ENCODE measurements at places on chromosomes 5 and 9.
A peak's percentile ranks its signal among the peaks of the same experiment; 100 is the strongest.

- no peak for DNase-seq
Observed at GRCh38 chr5:157558041-157558595, 17.5 kb downstream of the ADAM19 start.

DNA sequence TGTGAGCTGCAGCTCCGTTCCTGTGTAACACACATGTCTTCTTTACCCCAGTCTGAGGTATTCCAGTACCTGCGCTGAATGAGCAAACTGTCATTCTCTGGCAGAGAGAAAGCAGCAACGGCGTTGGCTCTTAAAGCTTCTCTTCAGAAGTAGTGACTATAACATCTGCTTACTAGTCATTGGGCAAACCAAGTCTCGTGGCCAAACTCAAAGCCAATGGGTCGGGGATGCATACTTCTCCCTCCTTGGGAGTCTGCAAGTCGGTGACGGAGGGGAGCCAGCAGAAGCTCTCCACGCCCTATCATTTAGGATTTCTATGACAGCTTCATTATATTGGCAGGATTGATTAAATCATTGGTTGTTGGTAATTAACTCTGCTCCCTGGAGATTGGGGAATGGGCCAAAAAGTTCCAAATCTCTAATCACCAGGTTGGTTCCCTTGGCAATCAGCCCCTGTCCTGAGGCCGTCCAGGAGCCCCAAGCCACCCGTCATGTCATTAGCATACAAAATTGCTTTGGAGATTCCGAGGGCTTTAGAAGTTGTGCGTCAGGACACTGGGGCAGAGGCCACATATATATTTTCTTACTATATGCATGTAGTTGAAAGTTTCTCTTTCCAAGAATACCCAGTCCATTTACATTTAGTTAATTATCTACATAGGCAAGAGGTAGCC lies 44.9 kb downstream of the ZNF354A start:
- DNase-seq, result no peak

- DNase-seq, result no peak
Observed at GRCh38 chr5:39400713-39401578, 23.8 kb downstream of the DAB2 start.

GRCh38 chr5:149044453-149045088 lies 18.3 kb downstream of the SH3TC2 start:
- DNase-seq, result no peak

- peak; percentile 47 for DNase-seq
Observed at GRCh38 chr9:135591506-135592330, 30.2 kb downstream of the PAEP start.

DNA sequence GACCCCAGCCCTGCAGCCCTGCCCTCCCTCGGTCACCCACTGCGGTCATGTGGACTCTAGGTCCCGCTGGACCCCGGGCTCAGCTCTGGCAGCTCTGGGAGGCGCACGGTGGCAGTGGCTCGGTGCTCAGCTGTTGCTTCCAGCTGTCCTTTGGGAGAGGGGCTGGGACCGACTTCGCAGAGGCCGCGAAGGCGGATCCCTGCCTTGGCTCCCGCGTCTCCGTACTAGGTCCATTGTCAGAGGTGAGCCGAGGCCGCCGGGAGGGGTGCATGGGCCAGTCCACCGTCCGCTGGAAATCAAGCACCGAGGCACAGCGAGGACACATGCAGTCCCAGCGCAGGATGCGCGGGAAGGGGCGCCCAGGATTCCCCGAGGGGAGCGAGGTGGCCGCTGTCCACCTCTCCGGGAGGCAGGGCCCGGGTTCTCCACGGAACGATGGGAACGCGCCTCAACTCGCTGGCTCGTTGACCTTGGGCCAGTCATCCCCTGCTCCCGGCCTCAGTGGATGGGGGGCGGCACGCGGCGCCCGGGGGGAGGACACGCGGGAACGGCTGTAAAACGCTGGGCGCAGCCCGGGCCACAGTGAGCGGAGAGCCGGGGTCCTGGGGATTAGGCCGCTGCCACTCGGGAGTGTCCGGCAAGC lies 732 bp downstream of the GBGT1 start:
- no peak for DNase-seq

- no peak for DNase-seq
Observed at GRCh38 chr5:77146896-77147295, 59.8 kb upstream of the ZBED3 start.

DNA sequence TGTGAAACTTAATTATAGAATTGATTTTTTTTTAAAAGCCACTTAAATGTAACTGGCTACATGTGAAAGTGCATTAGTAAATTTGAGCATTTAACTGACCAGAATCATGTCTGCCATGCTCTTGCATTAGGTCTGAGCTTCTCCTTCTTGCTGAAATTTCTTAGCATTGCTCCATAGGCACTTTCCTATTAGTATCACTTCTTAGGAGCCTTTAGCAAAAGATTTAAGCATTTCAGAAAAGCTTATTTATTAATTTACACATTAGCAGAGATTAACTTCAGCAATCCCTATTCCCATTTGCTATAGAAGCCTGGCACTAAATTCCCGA lies 211.0 kb downstream of the SNX18 start:
- DNase-seq, result no peak

GRCh38 chr5:141363952-141364660 lies at the start of gene PCDHGA5:
TSS of gene PCDHGA5 (plus strand) at chr5:141364162. CDS start at chr5:141364331, 169 bp downstream.
- DNase-seq, result no peak

DNA sequence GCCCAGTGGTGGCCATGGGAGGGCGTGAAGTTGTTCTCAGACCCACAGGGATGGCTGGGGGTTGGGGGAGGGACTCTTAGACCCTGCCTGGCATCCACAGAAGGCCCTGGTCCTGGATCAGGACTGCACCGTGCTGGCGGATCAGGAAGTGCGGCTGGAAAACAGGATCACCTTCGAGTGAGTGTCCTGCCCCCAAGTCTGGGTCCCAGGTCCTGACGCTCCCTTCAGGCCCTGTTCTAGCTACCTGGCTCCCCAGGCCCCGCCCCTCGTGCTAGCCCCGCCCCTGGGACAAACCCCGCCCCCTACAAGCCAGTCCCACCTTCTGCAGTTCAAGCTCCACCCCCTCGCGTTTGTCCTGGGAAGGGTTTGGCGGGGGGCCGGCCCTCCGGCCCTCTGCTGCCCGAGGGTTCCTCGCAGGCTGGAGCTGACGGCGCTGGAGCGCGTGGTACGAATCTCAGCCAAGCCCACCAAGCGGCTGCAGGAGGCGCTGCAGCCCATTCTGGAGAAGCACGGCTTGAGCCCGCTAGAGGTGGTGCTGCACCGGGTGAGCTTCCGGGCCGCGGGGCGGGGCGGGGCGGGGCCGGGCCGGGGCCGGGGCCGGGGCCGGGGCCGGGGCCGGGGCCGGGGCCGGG lies 12.9 kb downstream of the RGS14 start:
- DNase-seq, result no peak

GRCh38 chr5:170612256-170612678 lies 108.4 kb downstream of the KCNIP1 start:
- no peak for DNase-seq

- DNase-seq, result no peak
Observed at GRCh38 chr5:32339198-32339597, 26.5 kb upstream of the MTMR12 start.

DNA sequence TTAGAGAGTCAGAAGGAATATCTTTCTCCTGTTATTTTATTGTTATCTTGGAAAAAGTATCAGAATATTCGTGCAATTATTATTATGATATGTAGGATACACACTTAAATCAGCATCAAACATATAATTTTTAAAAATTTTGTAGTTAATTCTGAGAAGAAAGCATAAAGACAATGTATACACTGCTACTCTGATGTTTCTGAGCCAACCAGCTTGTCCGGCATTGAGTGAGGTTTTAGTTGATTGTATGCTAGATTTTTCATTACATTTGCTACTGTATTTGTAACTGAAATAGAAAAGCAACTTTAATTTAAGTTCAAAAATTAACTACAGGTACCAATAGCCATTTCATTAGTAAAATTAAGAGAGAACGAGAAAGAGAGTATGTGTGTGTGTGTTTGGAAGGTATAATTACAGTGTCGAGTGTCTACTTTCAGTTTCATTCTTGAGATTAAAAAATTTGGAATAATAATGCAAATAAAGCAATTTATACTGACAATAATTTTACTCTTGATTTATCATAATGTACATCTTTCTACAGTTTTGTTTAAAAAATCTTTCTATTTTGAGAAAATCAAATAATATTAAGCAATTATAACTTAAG lies 160.4 kb upstream of the CDH12 start:
- no peak for DNase-seq

GRCh38 chr5:131214609-131215227 lies 44.0 kb downstream of the LYRM7 start:
- no peak for DNase-seq

- no peak for DNase-seq
Observed at GRCh38 chr5:154756009-154756867, 1.1 kb downstream of the LARP1 start.

GRCh38 chr5:41962491-41962890 lies 37.4 kb downstream of the FBXO4 start:
- no peak for DNase-seq

DNA sequence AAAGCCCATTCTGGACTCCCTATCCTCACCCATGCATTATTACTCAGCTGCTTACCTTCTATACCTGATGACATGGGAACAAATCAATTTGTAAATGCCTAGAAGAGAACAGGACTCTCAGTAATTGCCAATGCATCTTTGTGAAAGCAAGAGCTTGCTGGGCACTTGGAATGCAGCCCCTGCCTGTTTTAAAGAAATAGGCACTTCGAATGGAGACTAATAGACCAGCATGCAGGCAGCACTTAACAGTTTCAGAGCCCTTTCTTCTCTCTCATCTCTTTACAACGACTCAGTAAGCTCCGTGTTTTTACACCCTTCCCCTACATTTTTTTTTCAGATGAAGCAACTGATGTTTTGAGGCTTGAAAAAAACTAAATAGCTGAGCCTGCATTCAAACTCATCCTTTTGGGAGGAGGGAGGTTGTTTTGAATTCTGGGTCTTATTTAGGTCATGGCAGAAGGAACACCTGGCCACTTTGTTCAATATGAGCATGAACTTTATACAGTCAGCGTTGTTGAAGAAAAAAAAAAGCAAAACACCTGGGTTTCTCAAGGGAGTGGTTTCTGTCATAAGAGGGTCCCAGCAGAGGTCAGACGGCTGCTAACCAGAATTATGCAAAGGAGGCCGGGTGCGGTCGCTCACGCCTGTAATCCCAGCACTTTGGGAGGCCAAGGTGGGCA lies 34.6 kb upstream of the WHRN start:
- no peak for DNase-seq

DNA sequence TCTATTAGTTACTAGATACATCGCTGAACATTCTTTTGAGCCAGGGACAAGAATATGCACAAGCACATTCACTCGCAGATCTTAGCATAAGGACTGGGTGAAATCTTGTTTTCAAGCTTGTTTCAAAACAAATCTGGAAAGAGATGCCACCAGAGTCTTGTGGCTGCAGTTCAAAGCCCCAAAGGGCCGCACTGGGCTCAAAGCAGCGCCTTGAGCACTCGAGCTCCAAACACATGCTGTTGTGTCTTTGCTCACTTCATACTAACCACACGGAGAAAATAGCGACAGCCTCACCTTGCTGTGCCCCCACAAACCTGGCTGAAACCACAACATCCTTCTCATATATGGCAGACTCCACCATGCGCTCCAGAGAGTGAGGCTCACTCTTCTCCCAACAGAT lies 34.2 kb upstream of the IL7R start:
- DNase-seq, result no peak

DNA sequence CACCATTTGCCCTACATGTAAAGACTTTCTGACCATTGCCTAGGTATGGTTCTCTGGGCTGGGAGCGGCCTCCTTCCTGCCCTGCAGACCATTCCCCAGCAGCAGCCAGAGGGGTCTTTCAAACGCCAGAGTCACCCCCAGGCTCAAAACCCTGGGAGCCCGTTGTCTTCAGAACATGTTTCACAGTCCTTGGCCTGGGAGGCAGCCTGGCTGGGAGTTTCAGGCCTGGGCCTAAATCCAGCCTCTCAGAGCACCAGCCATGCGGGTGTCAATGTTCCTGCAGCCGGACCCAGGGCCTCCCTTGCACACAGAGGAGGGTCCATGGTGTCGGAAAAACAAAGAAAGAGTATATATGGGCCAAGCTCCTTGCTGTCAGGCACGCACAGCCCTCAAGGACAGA lies 145.2 kb upstream of the FOXD4L5 start:
- DNase-seq, result no peak
